Activated CD4-positive, alpha-beta memory T cell treated with anti-CD3 and anti-CD28 coated beads for 36 hours (primary cell): ENCODE measurements at places on chromosomes 7 and 10.

DNA sequence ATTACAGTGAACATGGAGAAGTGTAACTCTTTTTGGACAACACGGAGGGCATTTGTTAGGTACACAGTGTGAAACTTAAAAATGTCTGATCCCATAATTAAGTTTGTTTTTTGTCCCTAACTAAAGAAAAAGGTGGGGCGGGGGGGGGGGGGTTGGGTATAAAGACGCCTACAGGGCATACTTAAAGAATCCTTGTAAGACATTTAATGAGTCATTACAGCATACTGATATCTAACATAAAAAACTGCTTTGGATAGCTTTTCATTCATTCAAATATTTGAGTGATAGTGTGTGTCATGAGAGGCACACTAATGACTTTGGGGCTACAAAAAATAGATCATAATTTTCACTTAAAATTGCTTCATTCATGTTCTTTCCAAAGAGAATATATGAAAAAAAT is 31.2 kb downstream of the ZNRF2 start:
- peaks cover 66% of the 10 kb centered on the region for H3K4me1 ChIP-seq
- H3K27me3 ChIP-seq: no peaks in the 10 kb centered on the region
- no peaks in the 10 kb centered on the region for H3K36me3 ChIP-seq
- H3K27ac ChIP-seq: no peak overlapping the region
- no peak for DNase-seq

DNA sequence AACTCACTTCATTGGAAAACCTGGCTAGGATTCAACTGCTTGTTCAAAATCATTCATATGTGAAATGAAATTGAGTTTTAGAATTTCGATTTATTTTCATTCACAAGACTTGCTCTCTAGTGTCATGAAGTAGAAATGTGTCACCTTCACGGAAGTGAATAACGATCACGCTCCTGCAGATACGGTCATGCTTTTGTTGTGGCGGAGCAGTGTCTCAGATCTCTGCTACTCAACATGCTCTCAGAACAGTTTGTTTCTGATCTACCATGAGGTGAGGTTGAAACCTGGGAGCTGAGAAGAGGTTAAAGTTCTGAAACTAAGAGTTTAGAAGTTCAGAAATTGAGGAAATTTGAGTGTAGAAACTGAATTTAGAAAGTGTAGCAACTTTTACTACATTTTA is 13.8 kb upstream of the PITRM1 start:
- no peak overlapping the region for H3K4me3 ChIP-seq
- peaks cover 13% of the 10 kb centered on the region for H3K4me1 ChIP-seq
- peak overlapping the region; percentile 19 for H3K27ac ChIP-seq

DNA sequence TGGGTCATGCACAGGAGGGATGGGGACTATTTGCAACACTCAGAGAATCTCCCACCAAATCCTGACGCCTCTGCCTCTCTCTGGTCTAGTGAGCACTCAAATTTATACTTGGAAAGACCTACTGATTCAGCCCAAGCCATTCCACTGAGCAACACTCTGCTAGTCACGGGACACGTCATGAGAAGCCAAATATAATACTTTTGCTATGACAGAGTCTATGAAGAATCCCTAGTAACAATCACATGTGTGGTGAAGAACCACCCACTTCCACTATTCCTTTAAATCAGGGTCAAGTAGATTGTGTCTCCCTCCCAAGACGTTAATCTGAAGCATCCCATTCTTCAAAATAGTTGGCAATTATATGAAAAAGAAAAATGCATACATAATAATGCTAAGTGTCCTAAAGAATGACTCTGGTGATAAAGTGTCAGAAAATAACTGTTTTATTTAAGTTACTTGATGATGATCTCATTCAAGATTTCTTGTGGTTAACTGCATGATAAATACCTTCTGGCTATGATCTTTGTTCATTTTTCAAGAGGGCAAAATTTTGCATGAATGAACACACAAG is 28.5 kb downstream of the CHCHD3 start:
- no peaks in the 10 kb centered on the region for H3K27me3 ChIP-seq
- peaks cover 21% of the 10 kb centered on the region for H3K4me1 ChIP-seq
- no peaks in the 10 kb centered on the region for H3K36me3 ChIP-seq
- no peak for DNase-seq

DNA sequence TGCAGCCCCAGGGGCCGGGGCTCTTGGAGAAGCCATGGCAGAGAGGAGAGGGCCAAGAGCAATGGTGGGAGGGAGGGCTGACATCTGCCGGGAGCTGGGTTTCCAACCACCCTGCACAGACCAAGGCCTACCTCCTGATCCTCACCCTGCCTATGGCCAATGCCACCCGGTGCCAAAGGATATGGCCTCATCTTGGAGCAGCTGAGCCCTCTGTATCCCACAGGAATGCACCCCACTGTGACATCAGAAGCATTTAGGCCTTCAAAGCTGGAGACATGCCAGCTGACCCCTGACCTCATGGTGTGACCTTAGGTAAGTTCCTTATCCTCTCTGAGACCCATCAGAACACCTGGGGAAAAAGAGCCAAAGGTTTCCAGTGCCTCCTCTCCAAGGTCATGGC is 113.6 kb upstream of the ZMIZ1 start:
- H3K4me3 ChIP-seq: no peak overlapping the region
- DNase-seq: no peak
- H3K27ac ChIP-seq: no peak overlapping the region
- H3K4me1 ChIP-seq: no peaks in the 10 kb centered on the region
- no peaks in the 10 kb centered on the region for H3K36me3 ChIP-seq

GRCh38 chr7:141115965-141116364 is 42.1 kb downstream of the TMEM178B start:
- no peak overlapping the region for H3K4me3 ChIP-seq
- no peak for DNase-seq
- peaks cover 5% of the 10 kb centered on the region for H3K27me3 ChIP-seq
- H3K27ac ChIP-seq: no peak overlapping the region
- no peaks in the 10 kb centered on the region for H3K4me1 ChIP-seq

- no peak for DNase-seq
- no peaks in the 10 kb centered on the region for H3K4me1 ChIP-seq
- no peak overlapping the region for H3K27ac ChIP-seq
- H3K4me3 ChIP-seq: no peak overlapping the region
Observed at GRCh38 chr10:112872728-112873127, 77.3 kb upstream of the TCF7L2 start.

DNA sequence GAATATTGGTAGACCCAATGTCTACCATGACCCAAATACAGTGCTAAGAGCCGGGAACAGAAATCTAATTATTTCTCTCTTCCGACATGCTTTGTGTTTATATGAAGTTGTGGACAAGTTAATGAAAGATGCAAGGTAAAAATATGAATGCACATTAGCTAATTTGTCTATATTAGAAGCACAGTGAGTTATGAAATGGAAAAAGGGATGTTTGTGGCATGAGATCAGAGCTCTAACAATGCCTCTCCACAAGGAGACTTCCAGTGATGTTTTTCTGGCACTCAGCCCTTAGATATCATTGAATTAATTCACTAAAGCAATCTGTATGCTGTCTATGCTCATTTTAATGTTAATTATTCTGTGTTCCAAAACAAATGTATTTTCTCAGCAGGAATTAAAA is 897.2 kb downstream of the CNTNAP2 start:
- no peaks in the 10 kb centered on the region for H3K4me1 ChIP-seq
- H3K27me3 ChIP-seq: no peaks in the 10 kb centered on the region
- no peaks in the 10 kb centered on the region for H3K36me3 ChIP-seq

GRCh38 chr10:130808243-130808642 is 503.3 kb downstream of the TCERG1L start:
- H3K27ac ChIP-seq: no peak overlapping the region
- no peak for DNase-seq
- H3K4me1 ChIP-seq: no peaks in the 10 kb centered on the region
- no peaks in the 10 kb centered on the region for H3K27me3 ChIP-seq
- no peaks in the 10 kb centered on the region for H3K36me3 ChIP-seq

GRCh38 chr7:49776994-49777393 is 3.6 kb downstream of the VWC2 start:
- DNase-seq: no peak
- peaks cover 5% of the 10 kb centered on the region for H3K4me1 ChIP-seq
- peaks cover 34% of the 10 kb centered on the region for H3K27me3 ChIP-seq
- no peak overlapping the region for H3K27ac ChIP-seq
- no peaks in the 10 kb centered on the region for H3K36me3 ChIP-seq

GRCh38 chr7:30596014-30596641 is 1.4 kb downstream of the GARS1 start:
- H3K27me3 ChIP-seq: no peaks in the 10 kb centered on the region
- peak; percentile 34 for DNase-seq
- H3K27ac ChIP-seq: peak overlapping the region; percentile 95
- peaks cover 54% of the 10 kb centered on the region for H3K4me1 ChIP-seq
- H3K36me3 ChIP-seq: peaks cover 58% of the 10 kb centered on the region

DNA sequence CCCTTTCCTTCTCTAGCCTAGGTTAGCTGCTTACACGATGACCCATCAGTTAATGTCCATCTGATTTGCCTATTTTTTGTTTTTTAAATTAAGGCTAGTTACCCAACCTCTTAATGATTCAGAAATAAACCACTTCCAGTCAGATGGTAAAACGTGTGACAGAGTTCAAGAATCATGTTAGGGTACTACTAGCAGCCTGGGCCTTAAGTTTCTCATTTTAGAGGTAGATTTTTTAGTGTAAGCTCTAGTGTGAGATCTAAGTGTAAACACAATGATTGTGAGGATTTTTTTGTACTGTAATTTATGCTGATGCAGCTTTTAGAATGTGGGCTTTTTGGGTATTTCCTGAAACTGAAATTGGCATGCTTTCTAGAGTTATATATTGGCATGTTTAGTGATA is 130.0 kb downstream of the CDK14 start:
- DNase-seq: no peak
- no peak overlapping the region for H3K27ac ChIP-seq
- H3K4me1 ChIP-seq: no peaks in the 10 kb centered on the region
- H3K36me3 ChIP-seq: no peaks in the 10 kb centered on the region
- H3K4me3 ChIP-seq: no peak overlapping the region
- H3K27me3 ChIP-seq: no peaks in the 10 kb centered on the region

GRCh38 chr7:43700646-43701499 is 28.4 kb downstream of the COA1 start:
- no peak for DNase-seq
- H3K36me3 ChIP-seq: peaks cover 12% of the 10 kb centered on the region
- no peak overlapping the region for H3K4me3 ChIP-seq

DNA sequence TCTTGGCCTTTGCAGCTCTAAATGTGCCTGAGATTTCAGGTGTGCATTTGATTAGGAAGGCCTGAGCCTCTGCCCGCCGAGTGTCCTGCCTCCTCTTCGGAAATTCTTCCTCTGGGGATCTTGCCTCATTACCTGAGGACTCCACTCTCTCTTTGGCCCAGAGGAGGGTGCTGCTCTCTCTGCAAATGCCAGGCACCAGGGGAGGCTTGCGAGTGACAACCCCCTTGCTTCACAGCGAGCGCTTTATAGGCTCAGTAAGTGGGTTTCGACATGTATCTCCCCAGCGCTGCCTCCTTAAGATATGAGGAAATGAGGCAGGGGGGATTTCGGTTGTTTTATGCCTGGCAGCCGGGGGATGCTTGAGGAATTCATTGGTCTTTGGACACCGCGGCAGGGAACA is 423.9 kb downstream of the GLRX3 start:
- no peaks in the 10 kb centered on the region for H3K27me3 ChIP-seq
- H3K36me3 ChIP-seq: no peaks in the 10 kb centered on the region
- no peaks in the 10 kb centered on the region for H3K4me1 ChIP-seq
- no peak overlapping the region for H3K27ac ChIP-seq

DNA sequence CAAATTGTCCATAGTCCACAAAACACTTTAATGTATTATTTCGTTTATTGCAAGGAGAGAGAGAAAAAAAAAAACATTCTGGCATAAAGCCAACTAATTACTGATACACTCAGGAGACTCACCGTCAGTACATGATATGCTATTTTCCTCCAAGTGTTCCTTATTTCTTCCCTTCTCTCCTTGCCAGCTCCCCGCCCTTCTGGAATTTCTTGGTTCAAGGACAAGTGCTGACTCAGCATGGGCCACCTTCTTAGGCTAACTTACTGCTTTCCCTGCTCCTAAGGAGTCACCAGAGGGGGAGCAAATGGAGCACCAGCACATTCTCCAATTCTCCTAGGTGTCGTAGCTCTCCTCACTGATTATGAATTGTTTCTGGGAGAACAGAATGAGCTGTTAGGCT is 133.8 kb upstream of the HDAC9 start:
- H3K4me1 ChIP-seq: no peaks in the 10 kb centered on the region
- H3K36me3 ChIP-seq: no peaks in the 10 kb centered on the region
- no peak for DNase-seq
- H3K27me3 ChIP-seq: no peaks in the 10 kb centered on the region
- no peak overlapping the region for H3K4me3 ChIP-seq
- no peak overlapping the region for H3K27ac ChIP-seq

DNA sequence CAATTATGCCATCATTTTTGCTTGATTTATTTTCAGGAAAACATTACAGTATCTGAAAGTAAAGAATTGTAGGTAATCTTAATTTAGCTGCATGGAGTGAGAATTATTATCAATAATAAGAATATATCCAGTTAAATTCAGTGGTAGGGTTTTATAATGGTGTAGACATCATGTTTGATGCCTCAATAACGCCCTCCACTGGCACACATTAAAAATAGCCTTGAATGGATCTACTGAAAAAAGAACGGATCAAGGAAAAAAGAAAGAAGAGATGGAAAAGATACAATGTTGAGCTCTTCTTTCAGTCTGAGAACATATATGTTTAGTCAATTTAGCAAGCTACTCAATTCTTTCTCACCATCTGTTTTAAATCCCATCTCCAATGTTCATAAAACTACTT is 319.2 kb downstream of the CDC14C start:
- H3K27me3 ChIP-seq: no peaks in the 10 kb centered on the region
- DNase-seq: no peak
- no peak overlapping the region for H3K27ac ChIP-seq
- H3K4me1 ChIP-seq: no peaks in the 10 kb centered on the region
- H3K4me3 ChIP-seq: no peak overlapping the region
- H3K36me3 ChIP-seq: no peaks in the 10 kb centered on the region

GRCh38 chr7:36710186-36710791 is 14.0 kb downstream of the AOAH start:
- H3K27me3 ChIP-seq: no peaks in the 10 kb centered on the region
- DNase-seq: no peak
- H3K27ac ChIP-seq: no peak overlapping the region
- peaks cover 13% of the 10 kb centered on the region for H3K36me3 ChIP-seq
- H3K4me3 ChIP-seq: no peak overlapping the region

- no peak overlapping the region for H3K4me3 ChIP-seq
- H3K36me3 ChIP-seq: peaks cover 3% of the 10 kb centered on the region
- H3K27ac ChIP-seq: no peak overlapping the region
- H3K4me1 ChIP-seq: peaks cover 4% of the 10 kb centered on the region
- DNase-seq: no peak
Observed at GRCh38 chr10:1147810-1148209, 91.6 kb downstream of the WDR37 start.

DNA sequence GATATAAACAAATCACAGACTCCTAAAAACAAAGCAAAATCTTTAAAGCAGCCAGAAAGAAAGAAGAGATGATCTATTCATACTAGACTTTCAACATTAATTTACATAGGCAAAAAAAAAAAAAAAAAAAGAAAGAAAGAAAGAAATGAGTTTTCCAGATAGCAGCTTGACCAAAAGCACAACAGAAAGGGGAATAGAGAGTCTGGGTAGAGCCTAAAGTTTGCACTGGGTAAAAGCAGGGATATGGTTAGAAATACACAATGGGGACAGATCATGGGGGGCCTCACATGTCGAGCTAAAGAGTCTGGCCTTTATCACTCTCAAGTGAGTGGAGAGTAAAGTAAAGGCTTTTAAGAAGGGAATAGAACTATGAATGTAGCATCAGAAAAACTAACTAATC is 169.8 kb downstream of the SGMS1 start:
- peaks cover 8% of the 10 kb centered on the region for H3K36me3 ChIP-seq
- no peak overlapping the region for H3K4me3 ChIP-seq
- H3K27me3 ChIP-seq: no peaks in the 10 kb centered on the region
- H3K4me1 ChIP-seq: peaks cover 9% of the 10 kb centered on the region
